NCI-H1092 (cell line): ENCODE measurements at places on chromosomes 1 and 21.

DNA sequence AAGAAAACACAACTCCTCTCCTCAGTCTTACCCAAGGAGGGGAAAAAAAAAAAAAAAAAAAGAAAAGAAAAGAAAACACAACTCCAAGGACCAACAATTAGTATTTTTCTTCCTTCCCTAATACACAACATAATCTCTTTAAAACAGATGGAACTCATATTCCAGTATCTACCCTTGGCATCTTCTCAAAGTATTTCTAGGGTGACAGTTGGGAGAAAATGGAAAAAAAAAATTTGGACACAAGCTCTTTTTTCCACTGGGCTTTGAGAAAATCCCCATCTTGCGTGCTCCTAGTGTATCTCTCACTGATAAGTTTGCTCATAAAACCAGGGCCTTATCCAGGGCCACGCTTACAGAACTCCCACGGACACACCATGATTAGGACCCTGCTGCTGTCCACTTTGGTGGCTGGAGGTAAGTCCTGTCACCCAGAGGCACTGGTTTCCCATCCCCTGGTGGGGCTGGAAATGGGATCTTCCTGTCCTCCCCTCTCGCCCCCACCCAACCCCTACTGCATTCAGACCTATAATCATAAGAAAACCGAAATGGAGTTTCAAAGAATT, at the start of gene CELA2B:
CELA2B (plus strand) TSS at position 353 of the 563 bp plus-strand sequence; CDS start at position 375, 22 bp downstream.
- DNase-seq, result no peak

DNA sequence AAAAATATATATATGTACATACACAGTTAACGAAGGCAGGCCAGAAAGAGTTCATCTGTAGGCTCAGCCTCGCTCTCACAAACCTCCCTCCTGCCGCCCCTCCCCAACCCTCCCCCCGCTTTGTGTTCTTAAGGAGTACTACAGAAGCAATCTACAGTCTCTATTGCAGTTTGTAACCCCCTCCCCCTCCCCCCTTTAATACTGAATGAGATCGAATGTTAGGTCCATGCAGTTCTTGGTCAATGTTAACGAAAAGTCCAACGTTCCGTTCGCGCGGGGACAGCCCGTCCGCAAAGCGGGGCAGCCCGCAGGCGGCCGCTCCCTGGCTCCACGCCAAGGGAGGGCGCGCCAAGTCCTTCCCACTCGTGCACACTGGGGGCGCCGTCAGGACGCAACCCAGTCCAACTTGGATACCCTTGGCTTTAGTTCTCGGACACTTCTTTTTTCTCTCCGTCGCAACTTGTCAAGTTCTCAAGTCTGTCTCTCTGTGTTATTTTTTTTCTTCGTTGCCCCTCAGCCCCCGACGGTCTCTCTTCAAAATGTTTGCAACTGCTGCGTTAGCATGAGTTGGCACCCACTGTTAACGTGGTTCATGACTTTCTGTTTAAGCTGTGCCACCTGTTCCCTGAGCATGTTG, 2.2 kb downstream of the JUN start:
- DNase-seq, result peak; percentile 12

DNA sequence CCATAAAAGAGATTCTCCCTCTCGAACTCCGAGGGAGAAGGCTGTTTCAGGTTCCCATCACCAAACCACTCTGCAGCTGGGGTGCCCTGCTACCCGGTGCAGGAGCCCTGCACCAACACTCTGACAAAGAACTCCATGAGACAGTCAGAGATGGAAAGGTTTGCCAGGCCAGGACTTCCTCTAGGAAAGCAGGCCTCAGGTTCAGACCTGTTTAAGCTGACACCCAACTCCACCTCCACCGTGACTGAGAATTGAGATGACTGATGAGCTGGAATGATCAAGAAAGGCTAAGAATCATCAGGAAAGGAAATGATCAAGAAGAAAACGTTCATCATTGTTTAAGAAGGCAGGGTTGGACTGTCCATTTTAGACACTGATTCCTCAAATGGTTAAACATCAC, 46.2 kb upstream of the KCNE1 start:
- DNase-seq, result no peak

- DNase-seq, result no peak
Observed at GRCh38 chr1:185426848-185427247, 109.8 kb upstream of the IVNS1ABP start.

- no peak for DNase-seq
Observed at GRCh38 chr1:67823615-67824014, 9.7 kb downstream of the GNG12 start.

DNA sequence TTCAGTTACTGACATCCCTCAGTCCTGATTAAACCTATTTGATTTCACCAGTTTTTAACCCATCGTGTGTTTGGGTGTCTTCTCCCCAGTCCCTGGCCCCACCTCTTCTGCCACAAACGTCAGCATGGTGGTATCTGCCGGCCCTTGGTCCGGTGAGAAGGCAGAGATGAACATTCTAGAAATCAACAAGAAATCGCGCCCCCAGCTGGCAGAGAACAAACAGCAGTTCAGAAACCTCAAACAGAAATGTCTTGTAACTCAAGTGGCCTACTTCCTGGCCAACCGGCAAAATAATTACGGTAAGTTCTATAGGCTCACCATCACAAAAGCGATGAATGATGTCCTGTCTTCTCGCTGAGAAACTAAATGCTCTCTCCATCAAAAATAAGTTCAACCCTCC, 28.7 kb downstream of the NBPF3 start:
- no peak for DNase-seq

DNA sequence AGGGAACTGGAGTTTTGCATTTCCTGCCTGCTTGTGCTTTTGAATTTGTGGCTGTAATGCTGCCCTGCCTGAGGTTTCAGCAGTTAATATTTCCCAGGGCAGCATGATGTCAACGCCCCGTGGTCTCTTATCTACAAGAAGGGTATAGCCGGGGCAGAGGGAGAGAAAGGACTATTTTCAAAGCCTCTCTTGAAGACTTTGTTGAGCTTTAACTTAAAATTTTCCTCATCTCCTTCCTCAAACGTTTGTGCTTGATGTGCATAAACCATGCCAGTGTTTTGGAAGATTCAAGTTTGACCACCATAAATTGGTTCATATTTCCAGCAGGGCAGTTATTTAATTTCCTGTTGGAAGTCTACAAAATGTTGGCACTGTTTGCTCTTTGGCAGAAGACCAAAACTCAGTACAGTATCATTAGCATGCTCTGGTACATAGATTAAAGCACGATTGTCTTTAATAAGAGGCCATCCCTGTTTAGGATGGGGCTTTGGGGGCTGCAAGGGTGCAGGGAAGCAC, 43.4 kb downstream of the ROR1 start:
- DNase-seq, result peak; percentile 23

DNA sequence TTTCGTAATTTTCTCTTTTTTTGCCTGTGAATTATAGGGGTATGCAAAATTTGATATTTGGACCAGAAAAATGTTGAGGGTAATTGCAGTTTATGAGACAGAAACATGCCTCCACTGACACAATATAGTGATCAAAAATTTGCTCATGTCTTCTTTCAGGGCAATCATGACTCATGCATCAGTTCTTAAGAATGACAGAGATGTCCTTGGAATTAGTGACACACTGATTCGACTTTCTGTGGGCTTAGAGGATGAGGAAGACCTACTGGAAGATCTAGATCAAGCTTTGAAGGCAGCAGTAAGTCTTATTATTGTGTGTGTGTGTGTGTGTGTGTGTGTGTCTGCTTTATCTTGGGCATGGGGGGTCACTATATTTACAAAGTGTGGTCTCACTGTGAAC, 27.5 kb downstream of the CTH start:
- DNase-seq, result no peak

DNA sequence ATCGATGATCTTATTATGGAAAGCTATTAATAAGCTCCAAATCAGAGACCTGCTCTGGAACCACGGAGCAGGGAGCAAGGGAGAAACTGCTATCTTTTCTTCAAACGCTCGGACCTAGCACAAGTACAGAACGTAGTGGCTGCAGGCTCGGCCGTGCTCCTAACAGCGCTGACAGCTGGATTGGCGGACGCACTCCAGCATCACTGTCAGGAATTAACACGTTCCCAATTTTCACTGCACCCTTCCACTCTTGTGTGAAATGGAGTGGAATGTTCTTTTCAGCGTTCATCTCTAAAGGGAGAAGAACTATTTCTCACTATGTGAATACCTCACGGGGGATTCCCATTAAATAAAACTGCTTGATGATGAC, 106.9 kb downstream of the ZNF281 start:
- no peak for DNase-seq

DNA sequence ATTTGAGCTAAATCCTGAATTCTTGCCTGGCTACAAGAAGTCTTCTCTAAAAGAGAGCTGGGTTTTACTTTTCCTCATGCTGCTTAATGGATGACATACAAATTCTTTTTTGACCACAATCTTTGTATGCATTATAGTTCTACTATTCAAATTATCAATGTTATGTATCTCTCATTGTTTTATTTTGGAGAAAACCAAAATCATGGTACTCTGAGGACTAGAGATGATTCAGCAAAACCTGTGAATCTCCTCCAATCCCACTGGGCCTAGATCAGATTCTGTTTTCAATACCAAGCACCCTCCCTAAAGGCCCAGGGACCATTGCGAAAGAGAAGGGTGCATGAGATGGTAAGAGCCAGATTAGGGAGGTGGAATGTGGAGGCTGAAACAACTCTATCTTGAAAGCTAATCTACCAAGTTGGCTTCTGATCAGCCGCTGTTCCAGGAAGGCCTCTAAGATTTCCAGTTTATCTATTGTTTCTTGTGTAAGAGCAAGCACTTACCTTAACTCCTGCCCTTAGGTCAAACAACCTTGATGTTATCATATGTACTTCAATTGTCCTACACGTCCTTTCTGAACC, 547.2 kb downstream of the PLPP3 start:
- no peak for DNase-seq

DNA sequence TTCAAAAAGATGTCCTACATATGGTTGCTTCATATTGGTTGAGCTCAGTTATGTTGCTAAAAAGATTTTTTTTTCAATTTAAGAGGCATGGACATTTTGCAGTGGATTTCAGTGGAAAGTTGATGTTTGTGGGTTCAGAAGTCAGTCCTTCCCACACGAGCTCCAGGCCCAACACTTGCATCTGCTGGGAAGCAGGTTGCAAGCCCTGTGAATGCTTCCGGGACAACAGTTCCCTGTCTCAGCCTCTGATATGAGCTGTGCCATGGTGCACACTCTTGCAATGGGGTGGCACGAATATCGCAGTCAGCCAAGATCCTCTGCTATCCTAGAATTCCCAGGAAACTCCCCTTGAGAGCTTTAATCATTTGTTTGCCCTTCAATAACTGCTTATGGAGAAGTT, 30.3 kb upstream of the ABCG1 start:
- DNase-seq, result no peak

- DNase-seq, result no peak
Observed at GRCh38 chr1:70017770-70018169, 187.6 kb downstream of the LRRC40 start.

GRCh38 chr1:62281922-62282555, 37.2 kb downstream of the KANK4 start:
- DNase-seq, result no peak

DNA sequence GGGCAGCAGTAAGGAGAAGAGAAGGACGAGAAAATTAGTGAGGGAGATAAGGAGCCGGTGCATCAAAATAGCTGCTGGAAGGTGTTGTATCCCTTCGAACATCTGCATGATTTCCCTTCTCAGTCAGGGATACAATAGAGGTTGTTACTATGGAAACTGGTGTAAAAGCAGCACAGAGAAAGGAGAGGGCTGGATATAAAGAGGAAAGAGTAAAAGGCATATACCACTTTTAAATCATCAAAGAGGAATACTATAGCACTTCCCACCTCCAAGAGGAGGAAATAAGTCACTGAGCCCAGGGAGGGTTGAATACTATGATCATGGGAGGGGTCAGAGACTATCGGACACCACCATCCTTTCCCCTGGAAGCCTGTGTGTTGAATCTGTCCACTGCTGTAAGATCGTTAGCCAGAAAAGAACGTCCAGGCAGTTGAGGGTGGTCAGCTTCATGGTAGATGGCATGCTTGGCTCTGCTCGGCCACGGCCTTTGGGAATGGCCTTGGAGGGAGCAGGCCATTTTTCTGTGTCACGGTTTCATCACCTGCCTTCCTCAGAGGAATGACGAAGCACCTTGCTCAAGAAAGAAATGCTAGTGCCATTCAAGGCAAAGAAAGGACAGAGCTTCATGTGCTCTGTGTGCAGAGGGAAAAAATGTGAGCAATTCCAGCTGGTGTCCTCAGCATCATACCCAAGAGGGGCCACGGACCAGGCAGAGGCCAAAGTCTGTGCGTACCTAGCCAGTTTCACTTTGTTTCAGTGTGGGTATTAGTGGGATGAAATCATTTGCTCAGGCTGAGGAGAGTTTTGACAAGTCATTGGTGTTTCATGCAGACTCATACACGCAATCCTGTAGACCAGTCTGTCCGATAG, 64.2 kb downstream of the IRF2BP2 start:
- DNase-seq, result no peak

- no peak for DNase-seq
Observed at GRCh38 chr1:3597599-3597964, 13.7 kb downstream of the MEGF6 start.

DNA sequence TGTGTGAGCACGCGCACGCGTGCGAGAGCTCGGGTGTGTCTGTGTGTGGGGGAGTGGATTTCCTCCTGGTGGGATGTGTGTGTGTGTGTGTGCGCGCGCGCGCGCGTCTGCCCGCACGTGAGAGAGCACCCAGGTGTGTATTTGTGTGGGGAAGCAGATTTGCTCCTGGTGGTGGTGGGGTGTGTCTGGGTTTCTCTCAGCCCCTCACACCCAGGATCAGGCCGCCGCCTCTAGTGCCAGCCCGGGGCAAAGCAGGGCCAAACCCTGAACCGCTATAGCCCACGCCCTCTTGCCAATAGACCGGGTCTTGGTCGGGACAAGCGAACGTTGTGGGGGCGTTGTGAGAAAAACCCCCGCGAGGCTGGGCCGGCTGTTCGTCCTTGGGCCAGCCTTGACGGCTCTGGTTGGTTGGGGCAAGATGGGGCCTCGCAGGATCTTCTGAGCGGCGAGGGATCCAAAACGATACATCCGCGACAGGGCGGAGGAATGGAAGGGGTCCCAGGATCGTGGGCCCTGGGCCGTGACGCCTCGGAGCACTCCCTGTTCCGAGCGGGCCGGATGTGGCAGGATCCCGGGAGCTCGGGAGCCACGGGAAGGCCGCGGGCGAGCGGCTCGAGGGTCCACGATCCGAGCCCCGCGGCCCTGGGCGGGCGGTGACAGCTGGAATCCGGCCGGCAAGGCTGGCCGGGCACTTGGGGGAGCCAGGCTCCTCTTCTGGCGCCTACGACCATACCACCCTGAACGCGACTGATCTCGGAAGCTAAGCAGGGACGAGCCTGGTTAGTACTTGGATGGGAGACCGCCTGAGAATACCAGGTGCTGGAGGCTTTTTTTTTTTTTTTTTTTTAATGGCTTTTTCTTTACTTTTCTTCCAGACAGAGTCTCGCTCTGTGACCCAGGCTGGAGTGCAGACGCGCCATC, 68.2 kb downstream of the RNF187 start:
- peak; percentile 27 for DNase-seq

DNA sequence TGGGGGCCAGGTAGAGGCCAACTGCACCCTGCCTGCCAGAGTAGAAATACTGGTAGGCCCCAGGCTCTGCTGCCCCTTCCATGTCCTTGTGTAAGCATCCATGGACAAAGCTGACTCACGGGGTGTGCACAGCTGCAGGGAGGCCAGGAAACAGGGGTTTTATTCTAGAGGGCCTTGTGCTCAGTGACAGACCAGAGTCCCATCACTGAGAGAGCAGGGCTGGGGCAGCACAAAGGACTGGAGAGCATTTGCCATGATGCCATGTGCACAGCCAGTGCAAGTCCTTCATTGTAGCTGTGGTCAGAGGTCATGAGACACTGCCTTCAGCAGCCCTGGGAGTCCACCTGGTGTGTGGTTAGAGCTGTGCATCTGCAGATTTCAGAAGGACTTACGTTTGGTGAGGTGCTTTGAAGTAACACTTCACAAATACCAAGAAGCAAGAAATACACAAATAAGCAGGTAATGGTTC, 8.1 kb downstream of the ARF1 start:
- no peak for DNase-seq
